ENCODE measurements at places on chromosomes 5 and 9.

DNA sequence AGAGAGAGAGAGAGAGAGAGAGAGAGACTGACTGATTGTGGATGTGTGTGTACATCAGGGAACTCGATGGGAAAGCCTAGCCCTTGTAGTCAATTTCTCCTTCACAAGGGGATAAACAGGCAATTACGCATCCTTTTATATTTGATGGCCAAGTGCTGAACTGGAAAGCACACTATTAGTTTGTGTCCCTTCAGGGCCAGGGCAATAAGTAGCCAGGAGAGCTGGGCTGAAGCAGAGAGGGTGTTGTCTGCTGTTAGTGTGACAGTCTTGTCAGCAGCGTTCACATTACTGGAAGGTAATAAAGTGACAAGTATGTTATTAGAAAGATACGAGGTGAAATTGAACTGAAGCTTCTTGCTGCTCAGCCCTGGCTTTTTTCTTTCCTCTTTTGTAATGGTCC lies 457.7 kb downstream of the BNC2 start:
- no peak for DNase-seq

- no peak for DNase-seq
Measured at GRCh38 chr5:95895771-95896170, 65.9 kb downstream of the ELL2 start.

DNA sequence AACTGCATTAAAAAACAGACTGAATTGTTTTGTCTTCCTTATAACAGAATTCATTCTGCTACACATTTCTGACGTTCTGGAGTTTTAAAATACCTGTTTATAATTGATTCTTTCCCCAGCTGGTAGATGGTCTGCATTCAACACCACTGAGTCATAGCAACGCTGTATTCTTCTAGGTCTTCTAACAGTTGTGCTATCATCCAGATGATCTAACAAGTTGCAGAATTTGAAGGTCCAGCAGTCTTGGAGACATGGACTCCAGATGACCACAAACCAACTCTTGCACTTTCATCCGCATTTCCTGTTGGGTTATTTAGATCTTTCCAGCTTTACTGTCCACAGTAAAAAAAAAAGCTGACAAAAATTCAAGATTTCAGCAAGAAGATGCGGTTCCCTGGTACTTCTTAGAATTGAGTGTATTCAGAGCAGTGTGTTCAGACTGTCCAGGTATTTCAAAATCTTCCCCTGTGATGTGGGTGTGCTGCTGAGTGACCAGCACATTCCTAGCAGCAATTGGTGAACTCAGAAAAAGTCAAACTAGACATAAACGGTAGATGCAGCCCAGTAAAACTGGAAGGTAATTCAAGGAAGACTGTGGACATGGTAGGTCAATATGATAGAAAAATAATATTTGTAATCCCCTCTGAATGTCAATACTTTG lies 50.2 kb downstream of the CSNK1A1 start:
- peak; percentile 97 for DNase-seq

DNA sequence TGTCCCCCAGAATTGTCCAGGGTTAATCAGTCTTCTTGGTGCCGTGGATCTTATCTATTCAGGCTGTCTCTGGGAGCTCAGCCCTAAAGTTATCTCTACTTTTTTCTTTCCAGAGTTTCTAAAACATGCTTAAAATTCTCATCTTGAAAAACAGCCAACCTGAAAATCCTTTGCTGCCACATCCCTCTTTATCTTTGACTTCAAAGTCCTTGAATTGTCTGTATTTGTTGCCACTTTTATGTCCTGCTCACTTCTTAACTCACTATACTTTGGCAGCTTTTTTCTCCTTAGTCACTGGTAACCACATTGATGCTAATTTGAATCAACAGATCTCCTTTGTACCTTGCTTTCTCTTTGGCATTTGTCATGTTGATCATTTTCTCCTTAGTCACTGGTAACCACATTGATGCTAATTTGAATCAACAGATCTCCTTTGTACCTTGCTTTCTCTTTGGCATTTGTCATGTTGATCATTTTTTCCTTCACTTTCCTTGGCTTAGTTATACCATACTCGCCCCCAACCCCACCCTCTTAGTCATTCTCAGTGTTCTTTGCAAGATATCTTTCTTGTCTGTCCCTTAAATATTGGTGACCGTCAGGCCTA lies 8.5 kb downstream of the DMXL1 start:
- DNase-seq: peak; percentile 11

DNA sequence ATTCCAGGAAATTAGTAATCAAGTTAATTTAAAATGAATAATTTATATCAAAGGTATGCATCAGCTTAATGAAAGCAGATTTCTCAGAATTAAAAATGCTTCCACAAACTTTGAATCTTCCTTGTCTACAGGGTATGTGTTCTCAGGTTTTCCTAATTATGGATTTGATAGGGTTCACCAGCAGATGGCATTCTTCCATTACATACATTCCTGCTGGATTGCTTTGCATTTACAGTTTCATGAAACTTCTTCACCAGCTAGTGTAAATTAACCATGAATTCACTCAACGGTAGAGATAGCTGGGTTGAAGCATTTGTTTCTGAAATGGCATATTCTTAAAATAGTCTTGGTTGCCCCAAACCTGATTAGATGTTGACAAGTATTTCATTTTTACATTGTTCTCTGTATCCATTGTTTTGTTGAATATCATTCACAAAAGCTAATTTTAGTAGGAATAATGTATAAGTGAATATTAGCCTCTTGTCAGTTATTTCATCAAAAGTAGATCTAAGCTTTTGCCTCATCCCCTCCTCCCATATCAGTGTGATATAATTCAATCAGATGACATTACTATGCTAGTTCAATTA lies 68.7 kb upstream of the WDR41 start:
- DNase-seq: peak; percentile 48

GRCh38 chr9:120777229-120777628 lies 16.0 kb downstream of the FBXW2 start:
- no peak for DNase-seq

DNA sequence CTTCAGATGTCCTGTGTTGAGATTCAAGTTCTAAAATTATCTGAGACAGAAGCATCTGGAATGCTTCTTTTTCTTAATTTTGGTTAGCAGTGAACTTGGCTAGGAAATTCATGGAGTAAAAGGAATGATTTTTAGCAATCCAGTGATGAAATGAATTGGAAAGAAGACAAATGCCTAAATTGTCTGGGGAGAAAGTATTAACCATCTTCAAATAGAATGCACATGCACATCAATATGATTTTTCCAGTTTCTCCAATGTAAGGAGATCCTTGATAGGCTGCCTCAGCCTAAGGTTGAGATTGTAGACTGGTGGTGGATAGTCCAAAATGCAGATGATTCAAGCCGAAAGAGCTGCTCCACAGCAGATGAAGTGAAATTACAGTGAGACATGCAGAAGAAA lies 106.7 kb downstream of the PCSK5 start:
- no peak for DNase-seq

- peak; percentile 26 for DNase-seq
Measured at GRCh38 chr9:77512876-77513275, 135.2 kb downstream of the GNA14 start.

DNA sequence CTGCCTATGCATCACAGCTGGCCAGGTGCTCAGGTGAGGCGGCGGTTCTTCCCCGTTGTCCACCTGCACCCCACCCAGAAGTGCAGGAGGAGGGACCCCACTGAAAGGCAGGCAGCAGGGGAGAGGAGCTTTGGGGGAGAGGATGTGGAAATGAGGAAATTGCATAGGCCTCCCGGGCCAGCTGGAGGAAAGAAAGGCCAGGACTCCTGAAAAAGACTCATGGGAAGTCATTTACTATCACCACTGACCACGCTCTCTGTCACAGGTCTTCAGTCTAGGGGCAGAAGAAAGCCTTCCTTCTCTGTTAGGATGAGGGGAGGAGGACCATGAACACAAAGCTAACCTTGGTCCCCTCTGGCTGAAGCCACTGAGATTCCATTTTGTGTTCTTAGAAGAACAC lies 28.1 kb downstream of the KCNMB1 start:
- no peak for DNase-seq

DNA sequence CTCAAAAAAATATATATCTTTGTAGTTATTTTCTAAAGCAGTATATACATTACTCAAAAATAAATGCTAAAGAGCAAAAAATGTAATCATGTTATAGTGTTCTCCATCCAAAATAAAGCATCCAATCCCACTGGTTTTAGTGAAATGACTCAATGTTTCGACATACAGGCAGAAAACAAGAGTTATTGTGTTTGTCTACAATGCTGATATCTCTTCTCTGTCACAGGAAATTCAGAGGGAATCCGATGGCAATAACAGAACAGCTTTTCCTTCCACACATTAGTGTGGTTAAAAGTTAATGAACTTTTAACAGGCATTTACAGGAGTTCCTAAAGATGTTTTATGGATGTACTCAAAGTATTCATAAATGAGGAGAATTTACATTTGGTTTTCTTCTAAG lies 12.0 kb downstream of the TTC33 start:
- DNase-seq: peak; percentile 29

DNA sequence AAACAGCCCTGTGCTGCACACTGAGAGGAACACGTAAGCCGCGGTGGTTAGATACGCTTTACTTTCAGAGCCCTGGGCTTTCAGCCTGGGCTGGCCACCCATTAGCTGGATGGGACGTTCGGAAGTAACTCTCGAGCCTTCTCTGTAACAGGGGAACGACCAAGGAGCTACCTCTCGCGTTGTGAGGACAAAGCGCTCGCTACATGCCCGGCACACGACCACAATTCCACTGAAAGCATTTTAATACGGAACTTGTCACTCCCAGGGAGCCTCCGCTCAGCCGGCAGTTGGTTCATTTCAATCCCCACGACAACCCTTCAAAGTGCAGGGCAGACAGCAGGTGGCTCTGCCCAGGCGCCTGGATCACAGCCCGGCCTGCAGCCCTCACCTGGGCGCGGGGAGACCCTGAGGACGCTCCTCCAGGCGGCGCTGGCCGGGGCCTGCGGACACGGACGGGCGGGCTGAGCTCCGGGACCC lies 368 bp downstream of the SURF1 start:
- no peak for DNase-seq

DNA sequence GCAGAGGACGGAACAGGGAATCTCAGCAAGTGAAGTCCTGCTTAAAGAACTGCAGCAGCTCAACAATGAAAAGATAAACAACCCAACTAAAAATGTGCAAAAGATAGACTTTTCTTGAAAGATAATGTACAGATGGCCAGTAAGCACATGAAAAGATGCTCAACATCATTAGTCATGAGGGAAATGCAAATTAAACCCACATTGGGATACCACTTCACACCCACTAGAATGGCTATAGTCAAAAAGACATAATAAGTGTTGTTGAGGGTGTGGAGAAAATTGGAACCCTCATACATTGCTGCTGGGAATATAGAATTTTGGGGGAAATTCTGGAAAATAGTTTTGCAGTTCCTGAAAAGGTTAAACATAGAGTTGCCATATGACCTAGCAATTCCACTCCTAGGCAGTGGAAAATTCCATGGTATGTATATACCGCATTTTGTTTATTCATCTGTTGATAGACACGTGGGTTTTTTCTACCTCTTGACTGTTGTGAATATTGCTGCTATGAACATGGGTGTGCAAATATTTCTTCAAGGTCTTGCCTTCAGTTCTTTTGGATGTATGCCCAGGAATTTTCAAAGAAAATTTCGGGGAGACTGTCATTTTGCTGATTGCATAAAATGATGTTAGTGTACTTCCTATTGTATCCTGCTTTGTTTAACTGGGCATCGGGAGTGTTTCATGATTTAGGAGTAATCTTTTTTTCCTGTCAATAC lies 7.2 kb downstream of the CNOT8 start:
- DNase-seq: peak; percentile 32
